ENCODE measurements at places on chromosomes 1 and 21.

GRCh38 chr1:93805027-93805610 lies 73.9 kb downstream of the DNTTIP2 start:
- DNase-seq = no peak

- no peak for DNase-seq
Measured at GRCh38 chr1:204567071-204567470, 50.9 kb downstream of the MDM4 start.

DNA sequence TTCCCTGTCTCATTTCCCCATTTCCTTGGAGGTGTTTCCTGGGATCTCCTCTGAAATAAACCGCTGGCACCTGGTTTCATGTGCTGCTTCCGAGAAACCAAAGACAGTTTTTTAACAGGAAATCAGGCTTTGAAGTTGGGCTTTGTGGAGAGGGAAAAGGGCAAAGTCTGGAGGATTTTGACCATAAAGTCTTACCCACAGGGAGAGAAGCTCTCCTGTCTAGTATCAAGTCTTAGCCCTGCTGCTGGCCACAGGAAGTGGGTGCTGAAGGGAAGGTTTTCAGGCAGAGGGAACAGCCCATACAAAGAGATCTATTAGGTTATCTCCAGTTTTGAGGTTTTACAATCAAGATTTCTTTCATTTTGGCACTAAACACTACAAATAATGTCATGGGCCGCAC lies 29.3 kb downstream of the SLC5A9 start:
- no peak for DNase-seq

DNA sequence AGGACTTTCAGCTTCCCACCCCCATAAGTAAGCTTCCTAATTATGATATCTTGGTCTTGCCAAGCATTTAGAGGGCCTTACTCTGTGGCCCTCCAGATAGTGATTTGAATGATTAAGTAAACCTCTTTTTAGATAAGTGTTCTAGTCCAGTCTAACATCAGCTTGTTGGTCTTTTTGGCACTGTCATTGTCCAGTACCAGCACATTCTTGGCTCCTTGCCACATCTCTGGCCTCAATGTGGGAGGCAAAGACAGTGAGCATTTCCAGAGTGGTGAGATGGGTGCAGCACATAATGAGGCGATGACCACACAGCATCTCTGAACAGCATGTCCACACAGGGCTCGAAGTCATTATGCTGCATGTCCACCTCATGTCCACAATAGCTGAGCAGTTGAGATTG lies 6.1 kb downstream of the CAPZA1 start:
- DNase-seq = no peak

DNA sequence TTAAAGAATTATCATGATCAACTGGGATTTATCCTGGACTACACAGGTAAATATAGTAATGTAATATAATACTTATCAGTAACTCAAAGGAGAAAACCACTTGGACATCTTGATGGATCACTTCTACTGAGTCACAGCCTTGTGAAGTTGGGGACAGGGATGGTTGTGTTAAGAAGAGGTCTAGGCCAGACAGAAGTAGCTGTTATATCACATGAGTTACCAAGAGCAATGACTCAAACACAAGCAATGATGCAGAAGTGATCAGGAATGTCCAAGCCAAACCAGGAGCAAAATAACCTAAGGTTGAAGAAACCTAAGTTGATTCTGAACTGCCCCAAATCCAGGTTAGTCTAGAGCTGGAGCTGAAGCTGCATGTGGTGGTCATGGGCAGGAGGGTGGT lies 424.5 kb upstream of the DAB1 start:
- no peak for DNase-seq

- no peak for DNase-seq
Measured at GRCh38 chr1:240619906-240620621, 8.1 kb upstream of the GREM2 start.

DNA sequence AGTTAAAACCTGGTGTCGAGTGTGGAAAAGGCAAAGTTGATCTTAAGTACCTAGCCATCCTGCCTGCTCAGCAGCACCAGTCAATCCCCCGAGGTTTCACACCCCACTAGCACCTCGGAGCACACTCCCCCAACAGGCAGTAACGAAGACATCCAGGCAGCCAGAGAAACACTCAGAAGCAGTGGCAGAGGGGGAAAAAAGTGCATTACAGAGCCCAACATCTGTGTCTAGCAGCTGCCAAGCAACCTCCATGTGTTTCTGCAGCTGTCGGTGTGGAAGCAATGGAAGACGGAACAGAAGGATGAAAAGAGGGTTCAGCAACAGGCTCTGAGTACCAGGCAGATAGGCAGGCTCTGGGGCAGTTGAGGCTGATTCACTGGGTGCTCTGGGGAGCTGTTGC lies 73.4 kb upstream of the PROX1 start:
- DNase-seq = no peak

- DNase-seq = no peak
Measured at GRCh38 chr1:162922201-162922600, 61.2 kb upstream of the CCDC190 start.

DNA sequence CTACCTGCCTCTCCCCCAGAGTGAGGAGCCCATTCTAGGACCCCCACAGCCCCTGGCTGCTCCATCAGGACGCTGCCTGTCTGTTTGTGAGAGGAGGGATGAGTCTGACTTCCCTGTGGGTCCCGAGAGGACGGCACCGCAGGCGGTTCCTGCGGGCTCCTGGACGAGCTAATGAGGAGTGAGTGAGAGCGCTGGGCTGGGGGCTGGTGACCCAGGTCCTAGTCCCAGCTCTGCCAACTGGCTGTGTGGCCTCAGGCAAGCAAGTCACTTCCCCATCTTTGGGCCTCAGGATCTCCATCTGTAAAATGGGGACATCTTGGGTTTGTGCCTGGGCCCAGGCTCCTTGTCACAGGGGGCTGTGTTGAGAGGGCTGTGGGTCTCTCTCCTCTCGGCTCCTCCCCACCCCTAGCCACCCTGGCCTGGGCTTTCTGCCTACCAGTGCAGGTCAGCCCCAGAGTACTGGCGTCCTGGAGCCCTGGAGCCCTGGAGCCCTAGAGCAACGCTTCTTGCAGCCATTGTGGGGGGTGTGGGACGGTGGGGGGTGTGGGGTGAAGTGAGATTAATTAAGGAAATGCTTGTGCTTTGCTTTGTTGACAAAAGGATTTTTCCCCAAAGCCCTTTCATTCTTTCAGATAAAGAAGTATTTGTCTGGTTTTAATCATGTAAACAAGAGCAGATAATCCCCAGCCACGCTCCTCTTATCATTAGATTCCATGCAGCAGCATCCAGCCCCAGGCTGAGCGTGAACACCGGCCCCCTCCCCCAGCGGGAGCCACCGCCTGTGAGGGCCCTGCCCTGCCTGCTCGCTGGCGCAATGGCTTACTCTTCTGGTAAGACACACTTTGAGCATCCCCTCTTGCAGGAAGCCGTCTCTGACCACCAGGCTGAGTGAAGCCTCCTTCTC lies 26.8 kb downstream of the SLC1A7 start:
- DNase-seq = no peak

DNA sequence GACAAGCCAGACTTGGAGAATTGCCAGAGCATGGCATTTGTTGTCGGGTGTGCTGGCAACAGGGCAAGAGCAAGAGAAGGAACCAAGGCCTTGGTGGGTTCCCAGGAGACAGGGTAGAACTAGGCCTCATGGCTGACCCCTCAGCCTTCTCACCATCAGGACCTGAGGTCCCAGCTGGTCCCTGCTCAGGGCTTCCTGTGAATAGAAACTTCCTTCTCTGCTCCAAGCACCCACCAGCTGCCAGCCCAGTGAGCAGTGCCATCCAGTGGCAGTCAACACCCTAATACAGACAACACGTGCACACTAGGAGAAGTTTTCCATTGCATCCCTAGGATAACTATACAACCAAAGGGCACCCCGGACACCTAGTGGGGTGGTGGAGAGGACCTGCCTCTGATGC lies 22.8 kb downstream of the S100A6 start:
- no peak for DNase-seq

GRCh38 chr21:42471716-42472330 lies 24.2 kb downstream of the RSPH1 start:
- DNase-seq = no peak

DNA sequence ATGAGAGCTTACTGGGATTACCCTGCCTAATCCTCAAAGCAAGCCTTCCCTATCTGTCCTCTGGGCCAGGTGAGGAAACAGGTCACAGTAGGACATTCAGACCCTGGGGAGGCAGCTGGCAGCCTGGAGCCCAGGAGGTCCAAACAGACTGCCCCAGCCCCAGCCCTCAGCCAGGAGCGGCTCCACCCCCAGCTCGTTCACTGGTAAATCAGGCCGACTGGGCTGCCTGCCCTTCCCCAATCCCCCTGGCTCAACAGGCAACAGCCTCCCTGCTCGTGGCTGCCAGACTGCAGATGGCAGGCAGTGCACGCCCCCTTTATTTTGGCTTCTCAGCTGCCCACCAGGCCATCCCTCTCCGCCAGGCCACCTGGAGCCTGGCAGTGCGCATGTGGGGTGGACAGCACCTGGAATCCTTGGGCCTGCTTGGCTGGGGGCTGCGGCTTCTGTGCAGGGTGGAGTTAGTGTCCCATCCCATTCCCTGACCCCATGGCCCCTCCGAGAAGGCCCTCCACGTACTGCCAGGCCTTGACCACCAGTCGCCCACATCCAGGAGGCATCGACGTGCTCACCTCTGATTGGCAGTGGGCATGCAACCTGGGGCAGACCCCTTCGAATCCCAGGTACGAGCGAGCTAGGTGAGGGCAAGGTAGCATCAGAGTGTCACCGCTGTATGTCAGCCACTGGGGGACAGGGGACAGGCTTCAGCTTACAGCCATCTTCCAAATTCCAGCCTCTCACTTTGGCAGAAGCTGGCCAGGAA lies 11.2 kb upstream of the ZNF670 start:
- no peak for DNase-seq

- DNase-seq = no peak
Measured at GRCh38 chr1:231215681-231216385, 25.2 kb upstream of the GNPAT start.

DNA sequence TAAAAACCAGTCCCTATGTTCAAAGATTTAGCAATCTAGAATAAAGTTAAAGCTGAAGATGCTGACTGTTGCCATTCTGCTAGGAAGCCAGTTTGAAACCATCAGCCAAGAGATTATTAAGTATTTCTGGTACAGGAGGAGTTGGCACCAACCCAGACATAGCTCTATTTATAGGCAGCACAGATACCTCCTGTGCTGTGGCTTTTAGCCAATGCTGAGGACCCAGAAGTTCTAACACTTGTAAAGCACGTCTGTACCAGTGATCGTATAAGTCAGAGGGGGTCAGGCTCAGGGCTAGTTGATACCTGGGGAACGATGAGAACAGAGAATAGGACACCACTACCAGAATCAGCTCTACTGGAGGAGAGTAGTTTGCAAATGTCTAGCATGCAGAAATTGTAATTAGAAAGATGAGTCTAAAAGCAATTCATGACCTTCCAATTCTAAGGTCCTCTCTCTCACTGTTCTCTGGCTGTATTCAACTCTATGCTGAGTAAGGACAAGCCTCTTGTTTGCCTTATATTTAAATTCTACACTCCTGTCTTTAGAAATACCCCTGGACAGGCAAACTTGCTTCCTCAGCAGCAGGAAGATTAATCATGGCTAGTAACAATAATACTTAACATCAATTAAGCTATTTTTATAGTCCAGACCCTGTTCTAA lies 96.8 kb upstream of the PALMD start:
- DNase-seq = no peak

- no peak for DNase-seq
Measured at GRCh38 chr1:8731162-8731561, 86.3 kb downstream of the RERE start.

GRCh38 chr1:44675186-44675585 lies 672 bp downstream of the ARMH1 start:
- DNase-seq = no peak

DNA sequence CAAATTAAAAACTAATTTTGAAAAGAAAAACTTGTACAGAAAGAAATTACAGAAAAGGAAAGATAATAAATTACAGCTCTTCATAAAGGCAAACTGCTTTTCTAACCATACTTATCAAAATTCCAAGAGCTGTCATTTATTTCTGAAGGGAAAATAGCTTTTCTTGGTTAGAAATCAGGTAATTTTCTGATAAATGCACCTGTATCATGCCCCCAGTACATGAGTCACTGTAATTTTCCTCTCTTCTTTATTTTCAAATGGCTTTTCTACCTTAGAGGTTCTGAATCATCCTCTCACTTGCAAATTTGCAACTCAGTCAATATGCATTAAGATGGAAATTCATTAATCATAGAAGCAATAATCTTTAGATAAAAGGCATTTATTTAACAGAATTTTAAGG lies 100.1 kb downstream of the SLC35F3 start:
- DNase-seq = no peak

- no peak for DNase-seq
Measured at GRCh38 chr21:27645285-27645684, 678.4 kb upstream of the ADAMTS5 start.

GRCh38 chr1:160143695-160144094 lies 7.7 kb upstream of the ATP1A4 start:
- no peak for DNase-seq

DNA sequence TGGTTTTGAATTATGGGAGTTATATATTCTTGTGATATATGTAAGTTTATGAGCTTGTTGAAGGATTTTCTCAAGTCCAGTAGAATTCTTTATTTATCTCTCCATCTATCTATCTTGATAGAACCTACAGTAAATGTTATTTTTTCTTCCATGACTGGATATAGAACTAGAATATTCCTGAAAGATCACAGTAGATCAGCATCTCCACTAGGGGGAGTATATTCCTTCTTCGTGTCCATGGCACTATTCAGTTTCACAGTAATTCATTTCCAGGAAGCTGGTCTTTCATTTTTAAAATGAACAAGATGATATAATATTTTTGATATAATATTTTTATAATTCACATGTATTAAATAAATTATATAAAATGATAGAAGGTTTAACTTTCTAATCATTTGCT lies 18.8 kb downstream of the TMPRSS15 start:
- no peak for DNase-seq

DNA sequence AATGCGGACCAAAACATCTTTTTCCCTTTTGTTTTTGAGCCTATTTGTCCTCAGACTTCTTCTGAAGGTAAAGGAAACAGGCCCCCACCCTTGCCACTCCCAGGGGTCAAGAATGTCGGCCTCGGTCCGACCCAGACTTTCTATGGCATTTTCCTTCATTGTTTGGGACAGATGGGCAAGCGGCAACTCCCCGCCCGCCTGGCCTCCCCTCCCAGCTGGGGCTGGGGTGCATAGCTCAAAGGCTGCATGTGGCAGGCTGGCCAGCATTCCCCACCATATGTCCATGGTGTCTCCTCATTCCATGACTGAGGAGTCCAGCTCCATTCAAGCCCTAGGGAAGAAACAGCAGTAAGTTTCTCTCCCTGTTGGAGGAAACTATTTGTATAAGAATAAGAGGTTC lies 29.4 kb upstream of the TSPEAR start:
- no peak for DNase-seq

DNA sequence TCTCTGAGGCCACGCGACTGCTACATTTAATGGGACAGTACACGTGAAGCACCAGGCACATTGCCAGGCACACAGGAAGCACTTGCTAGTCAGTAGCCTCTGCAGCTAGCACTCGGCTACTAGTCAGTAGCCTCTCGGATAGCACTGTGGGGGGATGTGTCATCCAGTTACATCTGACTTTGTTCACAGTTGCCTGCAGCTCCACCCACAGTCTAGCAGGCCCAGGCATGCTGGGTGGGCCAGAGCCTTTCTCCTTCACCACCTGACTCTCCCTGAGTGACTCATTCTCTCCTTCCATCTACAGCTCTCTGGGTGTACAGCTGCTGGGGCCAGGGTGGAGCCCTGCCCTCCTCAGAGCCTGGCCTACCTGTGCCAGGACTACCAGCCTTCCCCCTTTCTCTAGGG lies 51.5 kb downstream of the PTPRF start:
- DNase-seq = peak; percentile 22

Data from nucleus accumbens (tissue), 56 donors.